Esophagus squamous epithelium (tissue), 5 donors: ENCODE measurements at places on chromosomes 12 and 14. TPM values are rescaled to one million over a fixed set of nuclear protein-coding genes. Genes with fewer than 3 reads are reported as not detected.
A peak's percentile ranks its signal among the peaks of the same experiment; 100 is the strongest.

The SERPINA5 gene
- total RNA-seq = 0.35 TPM

The TPH2 gene
- not detected for total RNA-seq

The KRT77 gene
- total RNA-seq = not detected

The KRT3 gene
- total RNA-seq = 1.6 TPM

DNA sequence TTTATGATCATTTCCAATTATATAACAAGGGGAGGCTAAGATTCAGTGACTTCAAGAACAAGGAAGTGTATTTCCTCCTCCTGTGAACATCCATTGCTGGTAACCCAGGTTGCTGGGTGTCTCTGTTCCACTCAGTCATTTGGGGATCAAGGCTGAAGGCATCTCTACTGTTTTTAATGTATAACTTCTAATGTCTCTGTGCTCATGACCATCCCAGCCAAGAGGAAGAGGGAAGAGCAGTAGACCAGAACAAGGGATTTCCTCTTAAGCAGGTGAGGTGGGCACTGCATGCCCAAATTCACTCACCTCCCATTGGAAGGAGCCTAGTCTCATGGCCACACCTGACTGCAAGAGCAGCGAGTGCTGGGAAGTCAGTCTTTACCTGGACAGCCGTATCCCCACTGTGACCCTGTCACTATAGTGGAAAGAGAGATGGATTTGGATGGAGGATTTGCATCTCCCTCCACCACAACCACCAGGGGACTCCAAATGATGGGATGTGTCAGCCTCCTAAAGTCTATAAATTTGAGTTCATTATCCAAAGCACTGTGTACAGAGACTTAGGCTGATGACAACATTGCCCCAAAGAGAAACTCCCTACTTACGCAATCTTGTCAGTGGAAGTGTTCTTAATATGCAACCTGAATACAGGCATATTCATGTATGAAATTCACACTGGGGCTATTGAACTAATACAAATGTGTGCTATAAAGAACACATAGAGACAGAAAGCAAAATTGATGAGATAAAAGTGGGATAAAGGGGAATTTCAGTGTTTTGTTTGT lies 368.7 kb downstream of the TMEM132D start:
- H3K27ac ChIP-seq = no peak overlapping the region
- no peak overlapping the region for H3K4me3 ChIP-seq
- no peaks in the 10 kb centered on the region for H3K36me3 ChIP-seq
- no peak for DNase-seq

GRCh38 chr12:52805000-52805399 lies 8.9 kb downstream of the KRT4 start:
- DNase-seq = no peak
- H3K4me3 ChIP-seq = no peak overlapping the region
- no peaks in the 10 kb centered on the region for H3K36me3 ChIP-seq
- no peaks in the 10 kb centered on the region for H3K27me3 ChIP-seq
- H3K27ac ChIP-seq = peak overlapping the region; percentile 71

DNA sequence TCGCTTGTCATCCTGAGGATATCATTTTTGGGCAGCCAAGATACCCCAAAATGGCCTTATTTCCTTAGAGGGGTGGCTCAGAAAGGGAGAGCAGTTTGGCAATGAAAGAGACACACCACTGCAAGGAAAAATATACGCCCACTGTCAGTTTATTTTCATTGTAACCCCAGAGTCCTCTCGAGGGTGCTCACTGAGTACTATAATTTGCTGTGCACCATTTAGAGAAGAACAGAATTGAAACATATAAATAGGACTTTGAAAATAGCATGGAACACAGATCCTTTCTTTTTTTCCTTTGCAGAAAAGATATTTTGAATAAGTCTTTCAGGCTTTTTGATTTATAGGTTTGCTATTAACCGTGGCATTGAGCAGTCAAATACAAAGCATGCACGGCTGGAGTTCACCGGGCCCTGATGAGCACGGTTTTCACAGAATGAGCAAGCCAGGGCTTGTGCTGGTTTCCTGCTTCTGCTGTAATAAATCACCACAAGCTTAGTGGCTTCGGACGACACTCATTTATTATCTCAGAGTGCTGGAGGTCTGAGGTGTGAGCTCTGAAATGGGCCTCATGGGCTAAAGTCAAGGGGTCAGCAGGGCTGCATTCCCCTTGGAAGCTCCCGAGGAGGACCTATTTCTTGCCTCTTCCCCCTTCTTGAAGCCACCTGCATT lies 152.3 kb downstream of the ZNF664 start:
- H3K36me3 ChIP-seq = no peaks in the 10 kb centered on the region
- no peak overlapping the region for H3K27ac ChIP-seq
- H3K4me1 ChIP-seq = peaks cover 15% of the 10 kb centered on the region
- DNase-seq = no peak
- no peak overlapping the region for H3K4me3 ChIP-seq

DNA sequence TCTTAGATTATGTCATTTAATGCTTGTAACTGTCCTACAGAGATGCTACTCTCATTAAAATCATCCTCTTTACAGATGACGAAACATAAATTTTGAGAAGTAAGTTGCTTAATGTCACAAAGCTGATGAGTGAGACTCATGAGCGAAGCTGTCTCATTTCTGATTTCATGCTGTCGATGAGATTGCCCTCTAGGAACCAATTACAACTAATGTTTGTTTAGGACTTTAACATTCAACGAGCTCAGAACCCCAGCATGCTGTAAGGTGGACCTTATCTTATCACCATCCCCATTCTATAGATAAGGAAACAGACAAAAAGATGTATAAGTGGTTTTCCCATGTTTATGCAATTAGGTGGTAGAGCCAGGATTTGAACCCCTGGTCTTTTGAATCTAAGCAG lies 23.1 kb downstream of the BHLHE41 start:
- no peak overlapping the region for H3K4me3 ChIP-seq
- no peaks in the 10 kb centered on the region for H3K36me3 ChIP-seq
- no peak for DNase-seq
- H3K4me1 ChIP-seq = peaks cover 22% of the 10 kb centered on the region
- H3K27ac ChIP-seq = no peak overlapping the region
- no peaks in the 10 kb centered on the region for H3K27me3 ChIP-seq

DNA sequence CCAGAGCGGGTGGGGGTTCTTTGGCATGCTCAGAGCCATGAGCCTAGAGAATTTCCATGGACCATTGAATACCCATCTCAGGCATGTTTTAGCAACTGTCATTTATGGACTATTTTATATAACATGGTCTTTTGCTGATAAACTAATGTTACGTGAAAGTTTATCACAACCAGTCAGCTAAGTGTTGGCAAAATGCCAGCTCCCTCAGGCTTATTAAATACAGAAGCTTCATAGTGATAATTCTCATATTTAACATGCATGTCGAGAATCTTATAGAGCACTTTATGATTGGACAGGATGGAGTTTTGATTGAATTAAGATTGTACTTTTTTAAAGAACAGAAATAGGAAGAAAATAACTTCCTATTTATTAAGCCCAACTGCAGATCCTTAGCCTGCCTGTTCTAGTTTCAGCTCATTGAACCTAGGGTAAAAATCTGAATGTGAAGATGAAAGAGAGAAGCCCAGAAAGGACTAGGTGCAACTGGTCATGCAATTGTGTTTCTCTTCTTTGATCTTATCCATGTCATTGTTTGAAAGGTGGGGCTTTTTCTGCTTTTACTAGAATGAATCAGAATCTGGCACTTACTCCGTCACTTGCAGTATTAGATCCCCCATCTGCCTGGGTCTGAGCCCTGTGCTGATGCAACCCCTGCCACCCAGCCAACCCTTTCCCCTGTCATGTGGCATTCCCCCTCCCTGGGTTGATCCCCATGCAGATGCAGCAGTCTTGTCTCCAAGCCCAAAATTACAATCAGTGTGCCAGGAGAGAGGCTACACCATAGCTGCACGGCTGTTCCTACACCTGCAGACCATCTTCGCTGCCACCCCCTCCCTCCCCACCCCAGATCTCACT lies 134.6 kb upstream of the EVL start:
- no peak overlapping the region for H3K27ac ChIP-seq
- DNase-seq = no peak
- no peaks in the 10 kb centered on the region for H3K36me3 ChIP-seq
- no peak overlapping the region for H3K4me3 ChIP-seq
- no peaks in the 10 kb centered on the region for H3K4me1 ChIP-seq

DNA sequence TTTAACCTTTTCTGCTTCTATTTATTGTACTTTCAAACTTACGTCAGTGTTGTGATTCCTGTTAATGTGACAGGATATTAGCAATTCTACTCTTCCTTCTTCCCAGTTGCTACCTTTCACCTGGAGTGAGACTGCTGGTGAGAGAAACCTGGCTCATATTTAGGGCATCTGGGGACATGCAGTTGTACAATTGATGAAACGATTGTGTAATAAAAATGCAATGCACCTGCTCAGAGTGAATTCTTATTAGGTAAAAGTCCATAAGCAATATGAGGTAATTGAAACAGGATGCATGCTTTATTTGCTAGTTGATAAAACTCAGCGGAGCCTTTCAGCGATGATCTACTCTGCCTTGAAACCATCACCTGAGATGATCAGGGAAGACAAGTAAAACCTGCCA lies 116.1 kb upstream of the FBXO33 start:
- H3K36me3 ChIP-seq = no peaks in the 10 kb centered on the region
- no peak overlapping the region for H3K27ac ChIP-seq
- H3K4me1 ChIP-seq = no peaks in the 10 kb centered on the region
- no peak for DNase-seq

- no peak for DNase-seq
- no peaks in the 10 kb centered on the region for H3K36me3 ChIP-seq
- no peak overlapping the region for H3K4me3 ChIP-seq
These were observed 37.8 kb downstream of the PAH start for GRCh38 chr12:102879144-102879763.

DNA sequence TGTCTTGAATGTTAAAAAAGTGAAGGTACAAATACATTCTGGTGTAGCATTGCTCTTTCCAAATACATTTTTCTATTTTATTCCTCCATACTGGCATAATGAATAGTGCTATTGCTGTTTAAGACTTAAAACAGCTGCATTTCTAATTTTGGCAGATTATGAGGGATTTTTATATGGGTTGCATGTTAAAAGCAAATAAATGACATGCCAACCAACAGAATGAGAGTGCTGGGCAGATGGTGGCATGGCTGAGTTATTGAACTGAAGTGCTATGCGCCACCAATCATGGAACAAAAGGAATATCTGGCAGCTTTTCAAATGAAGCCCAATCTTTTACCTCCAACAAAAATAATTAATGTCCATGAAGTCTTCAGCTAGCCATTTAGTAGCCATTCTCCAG lies 215.0 kb downstream of the PRKD1 start:
- H3K4me3 ChIP-seq = no peak overlapping the region
- no peak for DNase-seq
- no peaks in the 10 kb centered on the region for H3K36me3 ChIP-seq

DNA sequence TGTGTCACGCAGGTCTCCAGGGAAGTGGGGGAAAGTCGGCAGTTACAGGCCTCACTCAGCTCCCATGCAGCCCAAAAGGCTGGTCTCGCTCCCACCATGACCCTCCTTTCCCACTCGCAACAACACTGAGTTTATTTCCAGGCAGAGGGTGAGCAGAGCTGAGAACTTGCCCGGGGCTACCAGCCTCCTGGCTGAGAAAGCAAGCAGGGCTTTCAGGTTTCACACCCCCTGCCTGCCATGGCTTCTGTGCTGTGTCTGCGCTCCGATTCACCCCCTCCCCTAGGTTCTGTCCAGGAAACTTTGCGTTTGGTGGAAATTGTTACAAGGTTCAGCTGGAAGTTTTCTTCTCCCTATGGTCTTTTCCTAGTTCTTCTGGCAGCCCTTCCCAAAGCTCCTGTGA lies 17.1 kb downstream of the OR10G2 start:
- no peak for DNase-seq
- no peaks in the 10 kb centered on the region for H3K36me3 ChIP-seq
- H3K4me1 ChIP-seq = no peaks in the 10 kb centered on the region
- no peak overlapping the region for H3K27ac ChIP-seq

DNA sequence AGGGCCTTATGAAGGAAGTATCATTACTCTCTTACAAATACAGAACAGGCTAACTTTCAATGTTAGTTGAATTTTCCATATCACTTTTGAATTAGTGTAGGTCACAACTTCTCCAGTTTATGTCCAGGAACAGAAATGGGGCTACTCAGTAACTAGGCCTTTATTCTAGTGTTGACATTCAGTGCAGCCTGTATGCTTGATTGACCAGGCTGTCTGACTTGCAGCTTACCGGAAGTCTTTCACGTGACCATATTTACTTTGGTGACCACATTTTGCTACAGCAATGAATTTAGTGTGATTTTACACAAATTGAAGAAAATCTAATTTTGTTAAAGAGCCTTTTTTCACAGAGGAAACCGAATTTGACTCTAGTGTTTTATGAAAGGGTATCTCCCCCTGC lies 12.4 kb downstream of the MTERF2 start:
- no peaks in the 10 kb centered on the region for H3K27me3 ChIP-seq
- H3K27ac ChIP-seq = no peak overlapping the region
- no peak overlapping the region for H3K4me3 ChIP-seq
- no peaks in the 10 kb centered on the region for H3K36me3 ChIP-seq

DNA sequence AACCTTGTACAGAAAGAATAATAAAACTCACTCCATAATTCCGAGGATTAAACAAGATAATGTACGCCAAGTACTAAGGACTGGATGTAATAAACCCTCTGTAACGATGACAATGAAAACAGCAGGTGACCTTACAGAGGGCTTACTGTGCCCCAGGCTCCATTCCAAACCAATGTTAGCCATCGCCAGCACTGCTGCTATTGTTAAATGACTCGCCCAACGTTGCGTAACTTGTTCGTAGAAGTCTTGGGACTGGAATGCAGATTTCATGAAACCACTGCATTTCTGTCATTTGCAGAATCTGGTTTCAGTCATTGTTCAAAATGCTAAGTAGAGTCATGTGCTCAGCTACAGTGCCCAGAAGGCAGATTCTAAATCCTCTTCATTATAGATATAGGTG lies 728 bp upstream of the STON2 start:
- DNase-seq = no peak
- no peaks in the 10 kb centered on the region for H3K36me3 ChIP-seq
- peak overlapping the region; percentile 88 for H3K27ac ChIP-seq

GRCh38 chr14:21229821-21230220 lies 39.4 kb downstream of the HNRNPC start:
- peaks cover 41% of the 10 kb centered on the region for H3K36me3 ChIP-seq
- no peaks in the 10 kb centered on the region for H3K4me1 ChIP-seq
- no peak overlapping the region for H3K4me3 ChIP-seq
- no peaks in the 10 kb centered on the region for H3K27me3 ChIP-seq

DNA sequence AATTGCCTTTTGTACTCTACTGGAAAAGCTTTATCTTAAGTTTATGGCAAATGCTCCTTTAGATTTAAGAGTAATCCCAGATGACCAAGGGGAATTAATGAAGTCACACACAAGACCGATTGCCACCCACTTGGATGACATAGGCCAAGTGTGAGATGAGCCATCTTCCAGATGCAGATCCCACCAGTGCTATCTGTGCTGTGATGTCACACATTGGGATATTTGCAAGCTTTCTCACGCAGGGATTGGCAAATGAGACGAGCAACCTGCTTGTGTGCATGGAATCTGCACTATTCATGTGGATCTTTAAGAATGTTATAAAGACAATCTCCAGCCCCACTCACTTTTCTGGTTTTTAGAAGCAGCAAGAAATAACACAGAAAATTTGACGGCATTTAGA lies 602.1 kb upstream of the TMEM132C start:
- H3K36me3 ChIP-seq = no peaks in the 10 kb centered on the region
- H3K4me1 ChIP-seq = no peaks in the 10 kb centered on the region
- no peak overlapping the region for H3K27ac ChIP-seq
- DNase-seq = no peak
- H3K27me3 ChIP-seq = no peaks in the 10 kb centered on the region

- H3K4me3 ChIP-seq = no peak overlapping the region
- H3K27me3 ChIP-seq = no peaks in the 10 kb centered on the region
- no peaks in the 10 kb centered on the region for H3K36me3 ChIP-seq
- no peak for DNase-seq
- no peaks in the 10 kb centered on the region for H3K4me1 ChIP-seq
These were observed 122.0 kb downstream of the KCNC2 start for GRCh38 chr12:75087654-75088053.
